Lower lobe of right lung (tissue), 2 donors: ENCODE measurements at places on chromosomes 5 and 9.

DNA sequence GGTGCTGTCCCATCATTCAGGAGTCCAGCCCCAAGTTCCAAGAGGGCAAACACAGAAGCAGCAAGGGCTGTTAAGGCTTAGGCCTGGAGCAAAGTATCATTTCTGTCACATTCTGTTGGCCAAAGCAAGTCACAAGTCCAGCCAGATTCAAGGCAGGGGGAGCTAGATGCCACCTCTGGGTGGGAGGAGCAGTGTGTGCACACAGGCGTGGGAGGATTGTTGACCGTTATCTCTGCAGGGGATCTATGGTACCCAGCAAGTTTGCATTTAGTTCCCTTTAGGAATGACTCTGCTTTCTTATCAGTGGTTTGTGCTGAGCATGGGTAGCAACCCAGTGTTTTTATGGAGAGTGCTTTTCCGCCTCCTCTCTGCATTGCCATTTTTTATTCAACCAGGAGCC is 278.9 kb downstream of the NR3C1 start:
- no peak for DNase-seq

GRCh38 chr9:6973762-6974161 is 216.0 kb downstream of the KDM4C start:
- no peak for DNase-seq

- DNase-seq = no peak
Measured at GRCh38 chr5:110321117-110321516, 405.4 kb downstream of the TMEM232 start.

DNA sequence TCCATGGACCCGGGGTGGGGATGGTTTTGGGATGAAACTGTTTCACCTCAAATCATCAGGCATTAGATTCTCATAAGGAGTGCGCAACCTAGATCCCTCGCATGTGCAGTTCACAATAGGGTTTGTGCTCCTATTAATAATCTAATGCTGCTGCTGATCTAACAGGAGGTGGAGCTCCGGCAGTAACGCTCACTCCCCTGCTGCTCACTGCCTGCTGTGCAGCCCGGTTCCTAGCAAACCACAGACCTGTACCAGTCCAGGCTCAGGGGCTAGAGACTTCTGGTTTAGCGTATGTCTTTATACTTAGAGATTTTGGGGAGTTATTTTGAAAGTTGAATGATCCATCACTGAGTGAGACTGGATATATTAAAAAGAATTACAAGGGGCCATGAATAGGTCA is 50.2 kb downstream of the RICTOR start:
- no peak for DNase-seq

GRCh38 chr9:27467486-27467885 is 56.6 kb upstream of the IFNK start:
- no peak for DNase-seq

DNA sequence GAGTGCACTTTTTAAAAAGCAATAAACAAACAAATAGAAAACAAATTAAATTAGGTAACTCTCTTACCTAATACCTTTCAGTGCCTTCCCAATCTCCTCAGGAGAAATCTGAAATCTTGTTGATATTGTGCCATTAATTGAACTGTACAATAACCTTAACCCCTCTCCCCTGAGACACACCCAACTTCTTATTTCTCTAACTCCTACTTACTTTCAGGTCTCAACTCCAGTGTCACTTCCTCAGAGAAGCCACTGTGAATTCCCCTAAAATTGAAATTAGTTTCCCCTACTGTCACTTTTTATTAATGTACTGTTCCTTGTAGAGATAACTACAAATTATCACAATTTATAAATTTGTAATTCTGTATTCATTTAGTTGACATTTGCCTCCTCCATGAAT is 295.3 kb upstream of the TNC start:
- no peak for DNase-seq

DNA sequence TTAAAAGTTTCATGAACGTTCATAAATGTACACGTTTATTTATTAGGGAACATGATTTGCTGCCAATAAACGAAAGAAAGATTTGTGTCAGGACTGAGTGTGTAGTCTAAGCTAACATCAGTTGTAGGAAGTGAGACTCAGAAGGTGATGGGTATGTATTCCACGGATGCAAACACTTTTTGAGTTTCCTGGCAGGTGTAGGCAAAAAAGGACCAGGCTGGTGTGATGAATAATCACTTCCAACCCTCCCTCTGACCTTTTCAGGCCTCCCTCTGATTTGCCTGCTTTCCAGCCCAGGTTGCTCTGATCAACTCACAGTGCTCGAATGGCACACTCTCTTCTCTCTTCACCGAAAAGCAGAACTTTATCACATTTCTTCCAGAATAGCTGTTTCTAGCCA is 51.8 kb downstream of the BASP1 start:
- DNase-seq = no peak

GRCh38 chr9:90301277-90301653 is 341.4 kb downstream of the DIRAS2 start:
- no peak for DNase-seq

GRCh38 chr5:110309222-110309621 is 417.2 kb downstream of the TMEM232 start:
- no peak for DNase-seq
